Fibroblast of villous mesenchyme (primary cell): ENCODE measurements at places on chromosomes 5 and 9.

DNA sequence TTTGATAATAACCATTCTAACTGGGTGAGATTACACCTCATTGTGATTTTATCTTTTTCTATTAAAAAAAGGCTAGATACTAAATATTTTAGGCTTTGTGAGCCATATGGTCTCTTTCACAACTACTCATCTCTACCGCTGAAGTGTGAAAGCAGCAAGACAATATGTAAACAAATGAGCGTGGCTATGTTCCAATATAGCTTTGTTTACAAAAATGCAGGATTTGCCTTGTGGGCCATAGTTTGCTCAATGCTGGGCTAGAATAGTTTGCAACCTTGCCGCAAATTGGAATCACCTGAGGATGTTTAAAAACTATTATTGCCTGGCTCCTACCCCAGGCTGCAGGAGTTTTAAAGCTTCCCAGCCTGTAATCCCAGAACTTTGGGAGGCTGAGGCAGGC is 10.2 kb upstream of the GPR150 start:
- peak; percentile 81 for DNase-seq

DNA sequence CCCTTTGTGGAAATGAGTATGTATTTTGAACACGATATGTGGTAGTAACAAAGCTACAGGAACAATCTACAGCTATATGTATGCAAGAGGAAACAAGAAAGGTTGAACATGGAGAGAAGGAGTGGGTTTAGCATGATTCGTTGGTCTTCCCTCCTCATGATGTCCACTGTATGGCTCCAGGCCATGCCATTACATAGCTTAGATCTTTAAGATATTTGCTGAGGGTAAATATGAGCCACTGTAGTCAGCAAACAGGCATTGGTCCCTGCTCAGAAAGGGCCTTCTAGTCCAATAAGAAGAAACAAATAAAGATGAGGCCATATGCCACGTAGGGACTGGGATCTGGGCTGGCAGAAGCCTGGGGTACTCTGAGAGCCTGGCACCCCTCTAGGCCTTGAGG is 543.2 kb upstream of the SGCD start:
- DNase-seq, result no peak

DNA sequence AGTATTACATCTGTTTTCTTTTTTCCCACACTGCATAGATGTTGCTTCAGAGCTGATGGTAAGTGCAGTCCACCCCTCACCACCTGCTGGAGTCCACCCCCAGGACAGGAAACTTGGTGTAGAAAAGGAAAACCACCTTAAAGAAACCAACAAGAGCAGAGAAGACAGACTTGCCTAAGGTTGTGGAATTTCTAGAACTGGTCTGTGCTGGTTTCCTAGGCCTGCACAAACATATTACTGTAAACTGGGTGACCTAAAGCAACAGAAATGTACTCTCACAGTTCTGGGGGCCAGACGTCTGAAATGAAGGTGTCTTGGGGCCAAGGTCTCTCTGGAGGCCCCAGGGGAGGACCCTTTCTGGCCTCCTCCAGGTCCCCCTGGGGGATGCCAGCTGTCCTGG is 293.4 kb upstream of the IRX1 start:
- DNase-seq, result no peak

DNA sequence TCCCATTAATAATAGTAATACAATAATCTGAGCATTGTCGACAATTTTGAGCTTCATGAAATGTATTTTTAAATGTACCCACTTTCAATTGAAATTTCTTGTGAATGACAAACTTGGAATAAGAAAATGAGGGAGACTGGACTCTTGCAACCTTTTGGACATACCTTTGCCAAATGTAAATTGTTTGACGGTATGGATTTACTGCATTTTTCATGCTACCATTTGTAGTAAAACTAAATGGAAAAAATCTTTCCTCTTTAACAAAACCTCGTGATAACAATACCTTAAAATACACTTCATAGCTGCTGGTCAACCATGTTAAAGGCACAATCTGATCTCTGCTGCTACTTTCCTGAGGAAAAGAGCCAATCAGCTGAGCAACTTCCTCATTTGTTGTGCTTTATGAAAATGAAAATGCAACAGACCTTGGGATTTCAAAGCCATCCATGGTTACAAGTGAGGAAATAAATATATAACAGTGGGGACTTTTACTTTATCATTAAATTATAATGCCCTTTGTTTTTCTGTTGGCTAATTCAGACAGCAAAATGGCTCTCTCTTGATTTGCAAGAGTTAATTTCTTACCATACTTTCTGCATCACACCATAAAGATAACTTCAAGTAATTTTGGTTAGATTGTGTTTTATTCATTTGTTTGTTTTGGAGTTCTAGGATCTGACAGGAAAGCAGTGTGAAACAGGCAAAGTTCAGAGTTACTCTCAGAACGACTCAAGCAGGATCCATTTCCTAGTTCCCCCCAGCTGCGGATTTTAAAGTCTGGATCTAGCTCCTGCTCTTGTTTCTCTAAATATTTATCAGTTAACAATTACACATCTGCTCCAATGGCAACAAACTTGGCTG is 1.1 kb downstream of the ALDH1A1 start:
- no peak for DNase-seq

- no peak for DNase-seq
These were observed 67.3 kb downstream of the PDE8B start for GRCh38 chr5:77277759-77278158.

GRCh38 chr5:177493795-177494345 is 3.5 kb downstream of the PDLIM7 start:
- DNase-seq, result no peak
